ENCODE measurements at places on chromosomes 16 and 17.

- DNase-seq = peak; percentile 77
Observed at GRCh38 chr16:68299571-68300453, 10.9 kb downstream of the SLC7A6OS start.

DNA sequence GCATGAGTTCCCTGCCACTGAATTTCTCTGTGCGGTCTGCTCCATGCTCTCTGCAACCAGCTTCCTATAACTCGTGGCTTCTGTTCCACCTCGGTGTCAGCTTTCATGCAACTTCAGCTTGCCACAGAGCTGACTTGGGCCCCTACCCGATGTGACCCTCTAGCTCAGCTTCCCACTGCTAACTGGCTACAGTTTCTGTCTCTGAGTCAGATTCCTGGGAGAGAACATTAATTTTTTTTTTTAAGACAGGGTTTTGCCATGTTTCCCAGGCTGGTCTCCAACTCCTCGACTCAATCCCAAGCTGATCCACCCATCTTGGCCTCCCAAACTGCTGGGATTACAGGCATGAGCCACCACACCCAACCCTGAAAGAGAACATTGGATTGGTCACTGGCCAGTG, 35.5 kb upstream of the PSMD7 start:
- no peak for DNase-seq

DNA sequence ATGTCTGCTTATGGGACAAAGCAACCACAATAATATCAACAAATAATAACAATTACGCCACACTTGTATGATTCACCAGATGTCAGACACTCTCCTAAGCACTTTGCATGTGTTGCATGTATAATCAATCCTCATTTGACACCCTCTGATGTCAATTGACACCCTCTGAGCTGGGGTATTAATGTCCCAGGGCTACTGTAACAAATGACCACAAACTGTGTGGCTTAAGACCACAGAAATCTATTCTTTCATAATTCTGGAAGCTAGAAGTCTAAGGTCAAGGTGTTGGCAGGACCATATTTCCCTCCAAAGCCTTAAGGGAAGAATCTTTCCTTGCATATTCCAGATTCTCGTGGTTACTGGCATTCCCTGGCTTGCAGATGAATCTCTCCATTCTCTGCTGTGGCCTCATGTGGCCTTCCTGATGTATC, 112.7 kb downstream of the NPIPB5 start:
- DNase-seq = no peak

GRCh38 chr16:88499292-88499691, 46.2 kb downstream of the ZFPM1 start:
- DNase-seq = no peak

- no peak for DNase-seq
Observed at GRCh38 chr17:79026376-79027273, 2.7 kb downstream of the C1QTNF1 start.

DNA sequence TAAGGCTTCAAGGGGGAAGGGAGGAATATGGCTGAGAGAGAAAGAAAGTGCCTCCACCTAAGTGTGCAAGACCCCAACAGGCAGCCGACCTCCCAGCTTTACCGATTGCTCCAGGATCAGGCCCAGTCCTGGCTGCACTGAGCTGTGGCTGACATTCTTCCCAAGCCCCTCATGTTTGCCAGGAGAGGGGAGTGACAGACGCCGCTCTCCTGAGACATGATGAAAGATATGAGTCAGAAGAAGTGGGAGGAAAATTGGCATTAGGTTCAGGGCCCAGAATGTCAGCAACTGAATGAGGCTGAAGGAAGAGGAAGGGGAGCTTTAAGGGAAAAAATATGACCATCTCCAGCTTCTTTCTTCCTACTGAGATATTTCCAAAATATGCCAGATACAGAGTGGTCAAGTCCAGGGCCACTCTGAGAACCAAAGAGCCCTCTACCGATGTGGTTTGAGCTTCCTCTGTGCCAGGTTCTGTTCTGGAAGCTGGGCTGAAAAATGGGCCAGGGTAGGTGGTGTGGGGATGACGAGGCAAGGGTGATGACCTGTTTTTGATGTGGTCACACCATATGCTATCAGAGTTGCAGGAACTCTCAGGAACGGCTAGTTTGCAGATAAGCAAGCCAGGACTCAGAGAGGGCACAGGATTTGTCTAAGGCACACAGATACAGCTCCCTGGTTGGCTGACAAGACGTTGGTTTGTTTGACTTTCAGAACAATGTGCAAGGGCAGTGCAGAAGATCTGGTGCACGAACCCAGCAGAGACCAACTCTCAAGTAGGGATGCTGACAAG, 176.7 kb downstream of the SOX9 start:
- no peak for DNase-seq

DNA sequence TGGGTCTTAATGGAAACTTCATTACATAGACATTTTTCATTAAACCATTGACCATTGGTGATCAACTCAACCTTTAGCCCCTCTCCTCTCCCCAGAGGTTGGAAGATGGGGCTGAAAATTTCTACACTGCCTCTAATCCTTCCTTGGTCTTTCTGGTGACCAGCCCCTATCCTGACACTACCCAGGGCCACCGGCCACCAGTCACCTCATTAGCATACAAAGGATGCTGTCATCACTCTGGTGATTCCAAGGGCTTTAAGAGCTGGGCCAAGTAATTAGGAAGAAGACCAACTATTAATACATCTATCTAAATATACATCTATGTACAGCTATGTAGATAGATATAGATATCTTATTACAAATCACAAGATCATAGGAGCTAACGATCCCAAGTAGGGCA, 111.2 kb upstream of the IRX6 start:
- DNase-seq = no peak

DNA sequence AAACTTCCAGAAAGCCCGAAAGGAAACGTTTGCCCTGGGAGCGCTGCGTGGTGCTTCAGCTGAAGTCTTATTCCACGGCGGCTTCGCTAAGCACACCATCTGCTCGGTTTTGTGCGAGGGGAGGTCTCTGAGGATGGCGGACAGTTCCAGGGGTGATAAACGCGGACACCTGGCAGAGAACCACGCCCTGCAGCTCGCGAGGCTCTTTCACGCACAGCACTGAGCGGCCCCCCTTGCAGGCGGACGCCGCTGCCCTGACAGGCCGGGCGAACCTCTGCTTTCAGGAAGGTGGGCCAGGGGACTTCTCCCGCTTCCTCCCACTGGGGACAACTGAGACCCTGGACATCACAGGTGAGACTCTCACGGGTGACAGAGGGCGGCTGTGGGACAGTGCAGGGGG, 3.7 kb downstream of the MVD start:
- no peak for DNase-seq

DNA sequence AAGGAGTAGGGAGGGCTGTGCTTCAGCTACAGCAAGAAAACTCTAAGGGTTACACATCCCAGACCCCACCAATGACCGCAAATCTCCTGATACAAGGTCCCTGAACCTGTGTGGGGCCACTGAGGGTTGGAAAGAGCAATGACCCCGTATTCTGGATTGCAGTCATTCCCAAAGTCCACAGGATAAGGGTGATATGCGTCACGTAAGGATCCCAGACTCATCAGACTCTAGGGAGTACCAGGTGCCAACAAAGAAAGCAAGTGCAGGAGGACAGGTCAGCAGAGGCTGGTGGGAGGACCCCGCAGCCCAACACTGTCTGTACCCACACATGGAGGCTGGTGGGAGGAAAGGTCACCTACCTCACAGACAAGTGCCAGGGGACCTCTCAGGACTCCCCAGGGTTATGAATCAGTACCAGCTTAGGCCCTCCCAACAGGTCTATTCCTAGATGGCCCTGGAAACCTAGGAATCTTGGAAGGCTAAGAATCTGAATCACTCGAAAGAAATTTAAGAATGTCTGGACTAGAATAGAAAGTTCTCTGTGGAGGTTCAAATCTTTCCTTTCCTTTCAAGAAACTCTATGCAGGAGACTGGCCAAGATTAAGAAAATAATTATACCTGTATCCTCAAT, 16.2 kb downstream of the PITPNA start:
- DNase-seq = no peak

GRCh38 chr16:69100071-69100691, 5.3 kb upstream of the HAS3 start:
- DNase-seq = no peak

DNA sequence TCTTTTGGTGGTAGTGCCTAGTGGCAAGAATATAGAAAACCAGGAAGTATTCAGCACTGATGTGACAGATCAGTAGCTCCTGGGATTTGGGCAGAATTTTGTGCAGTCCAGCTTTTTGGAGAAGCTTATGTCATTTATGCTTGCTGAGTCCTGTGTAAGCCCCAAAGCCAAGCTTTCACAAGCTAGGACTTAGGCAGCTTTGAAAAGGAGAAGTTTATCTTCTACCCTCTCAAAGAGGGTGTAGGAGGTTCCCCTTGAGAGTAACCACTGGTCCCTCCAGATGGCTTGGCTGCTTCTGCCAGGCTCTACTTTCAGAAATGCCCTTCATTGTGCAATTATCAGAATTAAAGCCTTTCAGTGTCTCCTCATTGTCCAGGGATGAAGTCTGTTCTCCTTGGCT, 78.8 kb downstream of the CES1 start:
- no peak for DNase-seq

DNA sequence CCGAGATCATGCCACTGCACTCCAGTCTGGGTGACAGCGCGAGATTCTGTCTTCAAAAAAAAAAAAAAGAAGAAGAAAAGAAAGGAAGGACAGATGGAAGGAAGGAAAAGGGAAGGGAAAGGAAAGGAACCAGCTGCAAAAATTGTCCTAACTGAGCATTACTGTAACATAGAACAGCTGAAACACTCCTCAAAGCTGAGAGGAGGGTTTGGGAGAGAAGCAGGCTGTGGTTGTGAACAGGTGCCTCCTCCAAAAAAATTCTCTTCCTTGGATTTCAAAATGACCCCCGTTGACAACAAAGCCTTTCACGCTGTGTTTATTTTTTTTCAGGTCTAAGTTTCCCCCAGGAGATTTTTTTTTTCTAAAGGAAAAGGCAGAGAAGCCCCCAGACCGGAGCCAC, 541.4 kb downstream of the WWOX start:
- DNase-seq = no peak

DNA sequence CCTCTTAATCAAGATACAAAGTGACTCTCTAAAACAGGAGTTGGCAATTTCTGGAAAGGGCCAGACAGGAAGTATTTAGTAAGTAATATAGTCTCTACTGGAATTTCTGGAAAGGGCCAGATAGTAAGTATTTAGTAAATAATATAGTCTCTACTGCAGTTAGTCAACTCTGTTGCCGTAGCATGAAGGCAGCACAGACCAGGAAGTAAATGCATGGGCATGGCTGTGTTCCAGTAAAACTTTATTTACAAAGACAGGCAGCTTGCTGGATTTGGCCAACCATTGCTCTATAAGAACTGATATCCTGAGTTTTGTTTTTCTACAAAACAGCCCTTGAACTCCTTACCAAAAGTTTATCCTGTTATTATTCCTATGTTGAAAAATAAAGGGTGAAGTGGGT, 16.9 kb downstream of the LDAF1 start:
- no peak for DNase-seq

All from SK-N-DZ (cell line).